Activated CD4-positive, alpha-beta T cell treated with anti-CD3 and anti-CD28 coated beads, Interleukin-2, amount 50 U/mL, for 24 hours (primary cell): ENCODE measurements at places on chromosomes 7 and 10.

DNA sequence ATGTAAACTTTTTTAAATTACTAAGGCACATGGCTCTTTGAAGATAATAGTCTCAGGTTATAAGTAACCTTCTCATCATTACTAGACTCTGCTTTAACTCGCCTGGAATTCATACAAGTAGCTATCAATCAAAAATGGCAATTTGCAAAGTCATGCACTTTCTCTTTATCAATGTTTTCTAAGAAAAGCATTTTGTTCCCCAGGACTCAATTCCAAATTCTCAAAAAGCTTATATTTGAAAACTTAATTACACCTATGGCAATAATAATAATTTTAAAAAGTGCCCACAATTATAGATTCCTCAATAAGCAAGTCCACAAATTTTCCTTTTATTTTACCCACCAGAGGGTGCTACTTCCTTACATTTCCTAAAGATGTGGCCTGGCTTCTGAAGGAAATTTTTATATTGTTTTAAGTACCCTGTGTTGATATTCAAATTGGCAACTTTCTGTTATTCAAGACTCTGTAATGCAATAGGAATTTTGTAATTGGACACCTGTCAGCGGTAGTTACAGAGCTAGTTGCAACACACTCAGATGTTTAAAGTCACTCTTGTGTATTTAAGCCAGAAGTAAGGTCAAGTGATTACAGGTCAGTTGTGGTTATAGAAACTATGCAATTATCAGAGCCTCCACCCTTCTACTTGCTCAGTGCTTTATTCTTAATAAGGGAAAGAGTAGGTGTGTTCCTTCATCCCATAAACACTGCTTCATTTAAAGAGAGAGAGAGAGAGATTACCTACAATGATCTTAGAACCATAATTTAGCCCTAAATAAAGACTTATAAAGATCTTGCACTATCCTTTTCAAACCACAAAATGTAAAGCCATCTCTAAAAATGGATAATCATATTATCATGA is 47.1 kb upstream of the HYAL4 start:
- no peak for DNase-seq

DNA sequence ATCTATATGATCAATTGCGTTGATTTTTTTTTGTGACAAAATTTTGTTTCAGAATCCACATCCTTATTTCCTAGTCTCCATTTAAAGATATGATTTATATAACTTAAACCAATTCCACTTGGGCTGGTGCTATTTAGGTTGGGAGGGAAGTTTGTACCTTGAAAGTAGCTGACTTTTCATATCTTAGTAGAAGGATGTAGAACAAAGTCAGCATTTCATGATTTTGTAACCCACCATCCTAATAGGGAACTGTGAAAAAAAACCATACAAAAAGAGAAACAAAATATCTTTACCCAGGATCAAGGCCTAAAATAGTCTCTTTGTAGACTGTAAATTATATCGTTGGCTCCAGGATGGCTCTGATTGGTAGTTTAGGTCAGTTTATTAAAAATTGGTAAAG is 8.3 kb downstream of the HECTD2 start:
- no peak for DNase-seq

- no peak for DNase-seq
Observed at GRCh38 chr10:57035310-57035709, 674.3 kb upstream of the ZWINT start.

DNA sequence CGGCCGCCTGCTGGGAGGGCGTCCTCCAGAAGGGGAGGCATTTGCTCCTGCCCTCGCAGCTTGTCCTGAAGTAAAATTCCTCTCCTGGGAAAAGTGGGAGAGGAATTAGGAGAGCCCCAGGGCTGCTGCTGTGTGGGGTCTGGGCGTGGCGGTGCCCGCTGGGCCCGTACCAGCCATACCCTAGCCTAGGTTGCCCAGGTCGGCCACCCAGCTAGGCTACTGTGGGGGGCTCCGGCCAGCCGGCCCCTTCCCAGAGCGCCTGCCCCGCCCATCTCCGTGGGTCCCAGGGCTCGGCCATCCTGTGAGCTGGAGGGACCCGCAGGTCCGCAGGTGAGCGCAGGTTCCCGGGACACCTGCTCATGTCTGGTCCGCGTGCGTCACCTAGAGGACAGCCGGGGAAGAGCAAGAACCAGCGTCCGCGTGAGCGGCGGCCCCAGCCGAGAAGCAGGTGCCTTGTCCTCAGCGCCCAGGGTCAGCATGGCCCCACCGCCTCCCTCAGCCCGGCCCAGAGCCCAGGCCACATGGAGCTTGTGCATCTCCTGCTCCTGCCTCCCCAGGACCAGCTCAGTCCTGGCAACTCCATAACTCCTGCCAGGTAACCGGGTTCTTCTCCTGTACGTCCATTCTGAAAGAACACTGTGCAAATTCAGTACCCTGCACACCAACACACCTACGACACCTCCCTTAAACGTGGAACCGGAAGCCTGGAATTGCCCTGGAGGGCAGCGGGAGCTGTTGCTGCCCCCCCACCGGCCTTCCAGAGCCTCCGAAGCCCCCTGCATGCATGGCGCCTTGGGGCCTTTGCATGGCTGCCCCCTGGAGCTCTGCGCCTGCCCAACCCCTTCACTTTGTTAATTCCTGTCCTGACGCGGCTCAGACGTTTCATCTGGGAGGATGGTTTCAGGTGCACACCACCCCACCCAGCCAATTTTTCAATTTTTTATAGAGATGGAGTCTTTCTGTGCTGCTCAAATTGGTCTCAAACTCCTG is 22.8 kb upstream of the FOXL3 start:
- no peak for DNase-seq

DNA sequence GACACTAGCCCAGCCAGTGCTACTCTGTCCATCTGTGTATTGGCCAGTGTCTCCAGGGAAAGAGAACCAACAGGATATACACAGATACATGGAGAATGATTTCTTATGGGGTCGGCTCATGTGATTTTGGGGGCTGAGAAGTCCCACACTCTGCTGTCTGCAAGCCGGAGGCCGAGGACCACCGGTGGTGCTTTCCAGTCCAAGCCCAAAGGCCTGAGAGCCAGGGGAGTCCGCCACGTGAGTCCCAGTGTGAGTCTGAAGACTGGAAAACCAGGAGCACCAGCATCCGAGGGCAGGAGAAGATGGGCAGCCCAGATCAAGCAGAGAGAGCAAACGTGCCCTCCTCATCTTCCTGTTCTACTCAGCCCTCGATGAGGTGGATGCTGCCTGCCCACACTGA is 71.5 kb downstream of the C10orf143 start:
- DNase-seq, result no peak

- DNase-seq, result no peak
Observed at GRCh38 chr10:101195921-101196320, 33.3 kb downstream of the LBX1 start.

- no peak for DNase-seq
Observed at GRCh38 chr7:128160296-128160695, 80.8 kb upstream of the LEP start.

- DNase-seq, result no peak
Observed at GRCh38 chr10:113267619-113268562, 285.0 kb upstream of the HABP2 start.

DNA sequence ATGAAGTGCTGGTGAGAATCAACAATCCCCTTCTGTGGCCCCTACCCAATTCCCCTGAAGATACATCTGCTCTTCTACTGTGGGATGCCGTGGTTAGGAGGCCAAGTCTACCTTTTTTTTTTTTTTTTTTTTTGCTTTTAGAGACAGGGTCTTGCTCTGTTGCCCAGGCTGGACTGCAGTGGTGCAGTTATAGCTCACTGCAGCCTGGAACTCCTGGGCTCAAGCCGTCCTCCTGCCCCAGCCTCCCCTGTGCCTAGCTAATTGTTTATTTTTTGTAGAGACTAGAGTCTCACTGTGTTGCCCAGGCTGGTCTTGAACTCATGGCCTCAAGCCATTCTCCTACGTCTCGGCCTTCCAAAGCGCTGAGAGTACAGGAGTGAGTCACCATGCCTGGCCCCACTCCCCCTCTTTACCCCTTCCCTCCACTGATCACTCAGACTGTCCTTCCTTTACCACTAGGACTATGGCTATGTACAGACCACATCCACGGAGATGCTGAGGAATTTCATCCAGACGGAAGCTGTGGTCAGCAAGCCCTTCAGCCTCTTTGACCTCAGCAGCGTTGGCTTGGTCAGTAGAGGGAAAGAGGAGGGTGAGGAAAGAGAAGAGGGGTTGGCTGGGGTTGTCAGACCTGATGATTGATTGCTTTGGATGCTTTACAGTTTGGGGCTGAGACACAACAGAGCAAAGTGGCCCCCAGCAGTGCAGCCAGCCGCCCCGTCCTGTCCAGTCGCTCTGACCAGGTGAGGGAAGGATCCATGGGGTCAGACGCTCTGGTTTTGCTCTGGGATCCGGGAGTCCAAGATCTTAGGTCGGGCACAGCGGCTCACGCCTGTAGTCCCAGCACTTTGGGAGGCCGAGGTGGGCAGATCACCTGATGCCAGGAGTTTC is 1.8 kb downstream of the AP4M1 start:
- DNase-seq, result no peak

DNA sequence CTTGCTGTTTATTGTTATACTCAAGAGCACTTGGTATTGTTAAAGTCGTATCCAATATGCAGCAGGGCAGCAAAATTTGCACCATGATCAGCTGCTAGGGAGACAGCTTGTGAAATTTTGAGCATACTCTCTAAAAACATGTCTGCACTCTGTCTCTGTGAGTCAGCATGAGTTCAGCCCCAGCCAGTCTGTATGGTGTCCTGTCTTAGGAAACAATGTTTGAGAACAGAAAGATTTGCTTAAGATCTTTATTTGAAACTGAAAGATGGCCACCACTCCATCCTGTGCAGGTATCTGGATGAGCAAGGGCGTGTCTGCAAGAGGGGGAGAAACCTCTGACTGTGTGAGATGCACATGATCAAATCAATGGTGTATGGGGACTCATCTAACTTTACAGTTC is 97.1 kb downstream of the GNAI1 start:
- no peak for DNase-seq

GRCh38 chr7:10972174-10972573 is 1.5 kb upstream of the PHF14 start:
- DNase-seq, result no peak

GRCh38 chr7:53110425-53110824 is 75.0 kb downstream of the POM121L12 start:
- no peak for DNase-seq

DNA sequence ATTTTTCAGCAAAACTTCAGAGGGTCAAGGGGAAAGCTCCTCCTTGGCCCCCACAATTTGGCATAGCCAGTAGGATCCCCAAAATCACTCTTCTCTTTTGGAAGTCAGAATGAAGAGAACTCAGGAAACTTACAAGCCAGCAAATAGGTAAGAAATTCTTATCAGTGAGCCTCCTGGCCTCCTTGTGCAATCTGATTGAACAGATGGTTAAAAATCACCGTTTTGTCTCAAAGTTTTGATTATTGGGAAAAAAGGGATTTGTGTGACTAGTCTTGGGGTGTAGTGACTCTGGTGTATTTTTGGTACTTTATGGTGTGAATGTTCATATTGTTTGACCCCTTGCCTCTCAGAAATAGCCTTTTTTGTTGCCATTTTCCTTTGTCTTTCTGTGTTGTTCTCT is 56.2 kb downstream of the HTR7 start:
- DNase-seq, result no peak

DNA sequence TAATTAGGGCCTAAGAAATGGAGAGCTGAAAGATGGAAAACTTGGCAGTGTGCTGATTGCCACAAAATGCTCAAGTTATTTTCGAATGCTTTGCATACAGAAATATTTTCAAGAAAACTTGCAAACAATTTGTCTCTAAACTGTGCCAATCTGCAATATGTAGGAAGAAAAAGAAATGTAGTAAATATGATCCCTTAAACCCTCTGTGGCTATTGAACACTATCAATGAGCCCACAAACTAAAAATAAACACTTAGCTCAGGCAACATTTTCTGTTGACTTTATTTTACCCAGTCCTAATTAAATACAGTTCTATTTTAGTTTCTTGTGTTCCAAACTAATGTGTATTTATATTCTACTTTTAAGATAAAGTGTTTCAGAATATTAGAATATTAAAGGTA is 342.1 kb downstream of the SEMA3D start:
- no peak for DNase-seq

- no peak for DNase-seq
Observed at GRCh38 chr7:7333610-7334009, 151.3 kb downstream of the C1GALT1 start.

DNA sequence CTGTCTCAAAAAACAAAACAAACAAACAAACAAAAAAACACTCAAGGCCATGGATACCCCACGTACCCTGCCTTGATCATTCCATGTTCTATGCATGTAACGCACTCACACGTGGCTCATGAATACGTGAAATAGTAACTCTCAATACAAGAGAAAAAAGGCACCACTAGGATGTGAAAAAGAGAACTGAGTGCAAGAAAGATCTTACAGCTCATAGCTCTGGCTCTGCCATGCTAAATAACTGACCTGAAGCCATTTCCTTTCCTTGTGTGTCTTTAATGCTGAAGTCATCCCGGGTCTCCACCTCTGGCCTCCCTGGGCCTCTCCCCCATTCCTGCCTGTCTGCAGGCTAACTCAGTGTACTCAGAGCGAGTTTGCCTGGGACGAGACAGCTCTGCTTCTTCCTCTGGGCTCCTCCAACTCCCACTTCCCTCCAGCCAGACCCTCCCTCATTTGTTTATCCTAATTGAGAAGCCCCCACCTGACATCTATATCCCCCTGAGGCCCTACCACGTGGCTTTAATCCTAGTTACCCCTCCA is 117.3 kb downstream of the PRPF18 start:
- no peak for DNase-seq

DNA sequence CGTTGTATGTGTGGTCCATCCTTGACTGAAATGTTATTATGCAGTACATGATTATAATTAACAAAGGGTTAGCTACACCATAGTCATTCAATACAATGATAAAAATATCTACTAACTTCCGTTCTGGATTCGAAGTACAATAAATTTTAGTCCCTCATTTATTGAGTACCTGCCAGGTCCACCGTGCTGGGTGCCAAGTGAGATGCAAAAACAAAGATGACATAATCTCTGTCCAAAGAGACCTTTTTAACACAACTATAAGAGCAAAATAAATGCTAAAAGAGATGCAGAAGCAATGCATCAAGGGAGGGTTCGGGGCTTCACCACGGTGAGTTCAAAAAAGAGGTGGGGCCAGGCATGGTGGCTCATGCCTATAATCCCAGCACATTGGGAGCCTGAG is 33.1 kb downstream of the LAMB1 start:
- DNase-seq, result no peak

- no peak for DNase-seq
Observed at GRCh38 chr7:142832417-142832816, 22.5 kb upstream of the EPHB6 start.

GRCh38 chr7:51123322-51124019 is 193.1 kb downstream of the COBL start:
- DNase-seq, result peak; percentile 32

- no peak for DNase-seq
Observed at GRCh38 chr10:60114765-60115586, 208.6 kb upstream of the CCDC6 start.

DNA sequence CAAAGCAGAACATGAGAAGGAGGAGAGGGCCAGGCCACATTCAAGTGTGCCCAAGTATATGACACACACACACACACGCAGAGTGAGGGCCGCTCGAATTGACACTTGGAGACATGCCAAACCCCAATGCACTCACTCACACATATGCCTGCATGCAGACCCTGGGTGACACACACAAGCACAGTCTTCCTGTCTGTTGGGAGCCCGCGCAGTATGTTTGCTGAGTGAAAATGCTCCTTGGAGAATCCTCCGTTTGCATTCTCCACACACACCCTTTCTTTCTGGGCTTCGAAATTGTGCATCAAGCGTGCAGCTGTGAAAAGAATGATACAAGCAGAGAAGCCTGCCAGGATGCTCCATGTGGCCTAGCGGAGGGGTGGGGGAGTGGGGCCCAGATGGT is 120.9 kb downstream of the PLXNA4 start:
- no peak for DNase-seq

GRCh38 chr7:41679566-41679965 is 23.3 kb downstream of the INHBA start:
- DNase-seq, result no peak

- no peak for DNase-seq
Observed at GRCh38 chr10:70863470-70864160, 24.8 kb downstream of the PCBD1 start.
